ENCODE measurements at places on chromosomes 11 and 22. TPM values are rescaled to one million over a fixed set of nuclear protein-coding genes. Genes with fewer than 3 reads are reported as not detected.

Gene LDHAL6A
- total RNA-seq: not detected

Gene HEPN1
- not detected for total RNA-seq

Gene HPX
- 0.45 TPM for total RNA-seq

DNA sequence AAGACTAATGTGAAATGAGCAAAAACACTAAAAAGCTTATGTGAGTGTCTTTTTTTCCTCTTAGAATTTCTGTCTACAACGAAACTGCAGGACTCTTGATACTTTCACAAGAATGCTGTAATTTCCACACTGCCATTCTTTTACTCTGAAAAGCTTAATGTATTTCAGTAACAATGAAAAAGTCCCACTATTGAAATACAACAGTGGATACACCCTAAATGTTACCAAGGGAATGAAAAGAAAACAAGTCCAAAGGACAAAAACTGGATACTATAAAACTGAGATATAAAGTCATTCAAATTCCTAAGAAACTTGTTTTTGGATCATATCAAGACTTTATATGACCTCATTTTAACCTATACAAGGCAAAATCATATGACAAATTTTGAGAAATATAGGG lies 77.4 kb downstream of the SOX6 start:
- DNase-seq: no peak
- no peak overlapping the region for H3K27ac ChIP-seq
- H3K36me3 ChIP-seq: peaks cover 6% of the 10 kb centered on the region
- H3K4me3 ChIP-seq: no peak overlapping the region
- no peaks in the 10 kb centered on the region for H3K27me3 ChIP-seq
- no peaks in the 10 kb centered on the region for H3K4me1 ChIP-seq

GRCh38 chr11:134579724-134580609 lies 167.9 kb upstream of the B3GAT1 start:
- H3K27ac ChIP-seq: no peak overlapping the region
- H3K36me3 ChIP-seq: no peaks in the 10 kb centered on the region
- DNase-seq: no peak
- no peaks in the 10 kb centered on the region for H3K4me1 ChIP-seq
